ENCODE measurements at places on chromosomes 7 and 10. TPM values are rescaled to one million over a fixed set of nuclear protein-coding genes. Genes with fewer than 3 reads are reported as not detected.

CYP3A7 gene
- 0.34 TPM for total RNA-seq

GALNT17 gene
- total RNA-seq = 57.1 TPM

DNA sequence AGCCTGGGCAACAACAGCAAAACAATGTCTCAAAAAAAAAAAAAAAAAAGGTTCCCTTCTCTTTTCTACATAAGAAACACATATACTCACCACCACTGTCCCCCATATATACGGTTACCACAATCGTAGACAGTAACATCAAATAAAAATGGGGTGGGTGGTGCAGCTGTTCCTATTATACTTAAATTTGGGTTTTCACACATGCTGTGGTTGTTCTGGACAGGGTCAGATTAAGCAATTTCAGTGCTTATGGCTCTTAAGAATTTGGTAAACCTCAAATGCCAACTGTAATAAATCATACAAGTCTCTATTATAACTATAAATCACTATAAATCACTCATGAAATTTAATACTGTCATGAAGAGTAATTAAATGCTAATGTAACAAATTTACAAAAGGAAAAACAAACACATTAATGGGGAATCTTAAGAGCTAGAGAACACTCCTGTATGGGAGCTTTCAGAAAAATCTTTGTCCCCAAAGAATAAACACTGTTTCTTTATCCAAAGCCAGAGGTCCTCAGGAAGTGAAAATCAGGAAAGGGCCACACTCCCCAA, 143.6 kb downstream of the GLI3 start:
- DNase-seq = no peak
- H3K4me3 ChIP-seq = no peak overlapping the region
- H3K27ac ChIP-seq = no peak overlapping the region
- peaks cover 20% of the 10 kb centered on the region for H3K4me1 ChIP-seq
- no peaks in the 10 kb centered on the region for H3K27me3 ChIP-seq
- H3K36me3 ChIP-seq = no peaks in the 10 kb centered on the region

DNA sequence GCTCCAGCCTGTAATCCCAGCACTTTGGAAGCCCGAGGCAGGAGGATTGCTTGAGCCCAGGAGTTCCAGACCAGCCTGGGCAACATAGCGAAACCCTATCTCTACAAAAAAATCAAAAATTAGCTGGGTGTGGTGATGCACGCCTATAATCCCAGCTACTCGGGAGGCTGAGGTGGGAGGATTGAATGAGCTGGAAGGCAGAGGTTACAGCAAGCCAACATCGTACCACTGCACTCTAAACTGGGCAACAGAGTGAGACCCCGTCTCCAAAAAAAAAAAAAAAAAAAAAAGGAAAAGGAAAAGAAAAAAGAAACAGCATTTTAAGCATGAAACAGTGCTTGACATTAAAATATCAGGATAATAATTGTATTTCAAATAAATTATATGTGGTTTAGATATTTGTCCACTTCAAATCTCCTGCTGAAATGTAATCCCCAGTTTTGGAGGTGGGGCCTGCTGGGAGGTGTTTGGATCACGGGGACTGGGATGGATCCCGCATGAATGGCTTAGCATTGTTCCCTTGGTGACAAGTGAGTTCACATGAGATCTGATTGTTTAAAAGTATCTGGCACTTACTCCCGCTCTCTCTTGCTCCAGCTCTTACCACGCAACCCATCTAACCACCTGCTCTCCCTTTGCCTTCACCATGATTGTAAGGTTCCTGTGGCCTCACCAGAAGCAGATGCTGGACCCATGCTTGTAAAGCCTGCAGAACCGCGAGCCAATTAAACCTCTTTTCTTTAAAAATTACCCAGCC, 103.4 kb downstream of the SRPK2 start:
- no peak overlapping the region for H3K4me3 ChIP-seq
- DNase-seq = no peak
- H3K4me1 ChIP-seq = no peaks in the 10 kb centered on the region
- H3K27me3 ChIP-seq = no peaks in the 10 kb centered on the region
- no peaks in the 10 kb centered on the region for H3K36me3 ChIP-seq

VSTM2A gene
- total RNA-seq = not detected

- H3K36me3 ChIP-seq = no peaks in the 10 kb centered on the region
- H3K4me3 ChIP-seq = no peak overlapping the region
- H3K4me1 ChIP-seq = no peaks in the 10 kb centered on the region
- H3K27me3 ChIP-seq = no peaks in the 10 kb centered on the region
Observed at GRCh38 chr10:84743483-84743882, 415.1 kb downstream of the CCSER2 start.

OPTN gene
- 58.8 TPM for total RNA-seq

DNA sequence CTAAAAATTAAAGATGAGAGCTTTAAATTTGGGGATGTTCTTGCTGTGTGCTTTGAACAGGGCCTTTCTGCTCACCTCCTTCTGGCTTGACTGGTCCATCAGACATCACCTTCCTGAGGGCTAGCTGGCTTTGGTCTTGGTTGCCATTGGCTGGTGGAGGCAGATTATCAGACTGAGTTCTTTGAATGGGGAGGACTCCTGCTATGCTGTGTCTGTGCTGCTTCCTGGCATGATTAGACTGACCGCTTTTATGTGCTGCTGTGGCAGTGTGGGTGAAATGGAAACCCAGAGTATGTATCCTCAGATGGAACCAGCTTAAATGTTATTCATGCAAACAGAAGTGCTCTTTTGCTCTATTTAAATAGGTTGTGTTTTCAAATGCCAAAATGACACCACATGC, 341.6 kb downstream of the PCLO start:
- no peaks in the 10 kb centered on the region for H3K4me1 ChIP-seq
- no peaks in the 10 kb centered on the region for H3K27me3 ChIP-seq
- DNase-seq = no peak
- no peak overlapping the region for H3K27ac ChIP-seq
- no peak overlapping the region for H3K4me3 ChIP-seq
- H3K36me3 ChIP-seq = no peaks in the 10 kb centered on the region

GRCh38 chr7:78279032-78279431, 480.5 kb downstream of the PHTF2 start:
- no peaks in the 10 kb centered on the region for H3K36me3 ChIP-seq
- H3K27me3 ChIP-seq = no peaks in the 10 kb centered on the region
- H3K27ac ChIP-seq = no peak overlapping the region
- no peak for DNase-seq

DNA sequence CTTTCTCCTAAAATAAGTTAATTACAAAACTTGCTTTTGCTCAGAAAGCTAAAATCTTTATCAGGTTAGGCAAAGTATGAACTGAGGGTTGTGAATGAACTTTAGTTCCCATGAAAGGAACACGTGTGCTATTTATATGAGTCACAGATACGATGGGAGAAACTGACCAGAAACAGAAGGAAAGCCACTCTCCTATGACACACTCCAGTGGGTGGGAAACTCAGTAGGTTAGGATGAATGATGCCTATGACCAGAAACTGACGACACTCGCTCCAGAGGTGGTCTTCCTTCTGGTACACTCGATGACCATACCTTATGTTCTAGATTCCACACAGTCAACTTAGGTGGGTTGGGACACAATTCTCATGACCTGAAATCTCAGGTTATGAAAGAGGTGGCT, 215.7 kb upstream of the INHBA start:
- no peak for DNase-seq
- H3K36me3 ChIP-seq = no peaks in the 10 kb centered on the region
- no peaks in the 10 kb centered on the region for H3K27me3 ChIP-seq
- H3K4me3 ChIP-seq = no peak overlapping the region
- no peak overlapping the region for H3K27ac ChIP-seq

GRCh38 chr7:158611541-158611940, 23.9 kb upstream of the PTPRN2 start:
- no peaks in the 10 kb centered on the region for H3K4me1 ChIP-seq
- DNase-seq = no peak
- H3K4me3 ChIP-seq = no peak overlapping the region
- no peak overlapping the region for H3K27ac ChIP-seq

DNA sequence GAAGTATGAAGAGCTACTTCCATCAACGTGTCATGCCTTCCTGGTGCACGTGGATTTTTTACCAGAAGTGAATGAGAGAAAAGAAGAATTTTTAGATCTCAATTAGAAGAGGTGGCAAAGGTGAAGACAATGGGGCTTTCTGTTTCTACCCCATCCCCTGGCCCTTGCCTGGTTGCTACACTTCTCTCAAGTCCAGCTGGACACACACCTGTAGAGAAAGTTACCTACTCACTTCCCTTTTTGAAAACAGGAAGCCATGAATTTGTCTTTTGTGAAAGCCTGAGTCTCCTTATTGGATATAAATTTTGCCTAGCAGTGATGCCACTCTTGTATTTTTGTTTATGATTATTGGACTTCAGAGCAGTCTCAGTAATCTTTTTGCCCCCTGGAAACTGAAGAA, 142.9 kb upstream of the AKR1E2 start:
- DNase-seq = no peak
- no peaks in the 10 kb centered on the region for H3K27me3 ChIP-seq
- H3K4me3 ChIP-seq = no peak overlapping the region
- H3K4me1 ChIP-seq = peaks cover 2% of the 10 kb centered on the region

REEP3 gene
- 30.5 TPM for total RNA-seq

DNA sequence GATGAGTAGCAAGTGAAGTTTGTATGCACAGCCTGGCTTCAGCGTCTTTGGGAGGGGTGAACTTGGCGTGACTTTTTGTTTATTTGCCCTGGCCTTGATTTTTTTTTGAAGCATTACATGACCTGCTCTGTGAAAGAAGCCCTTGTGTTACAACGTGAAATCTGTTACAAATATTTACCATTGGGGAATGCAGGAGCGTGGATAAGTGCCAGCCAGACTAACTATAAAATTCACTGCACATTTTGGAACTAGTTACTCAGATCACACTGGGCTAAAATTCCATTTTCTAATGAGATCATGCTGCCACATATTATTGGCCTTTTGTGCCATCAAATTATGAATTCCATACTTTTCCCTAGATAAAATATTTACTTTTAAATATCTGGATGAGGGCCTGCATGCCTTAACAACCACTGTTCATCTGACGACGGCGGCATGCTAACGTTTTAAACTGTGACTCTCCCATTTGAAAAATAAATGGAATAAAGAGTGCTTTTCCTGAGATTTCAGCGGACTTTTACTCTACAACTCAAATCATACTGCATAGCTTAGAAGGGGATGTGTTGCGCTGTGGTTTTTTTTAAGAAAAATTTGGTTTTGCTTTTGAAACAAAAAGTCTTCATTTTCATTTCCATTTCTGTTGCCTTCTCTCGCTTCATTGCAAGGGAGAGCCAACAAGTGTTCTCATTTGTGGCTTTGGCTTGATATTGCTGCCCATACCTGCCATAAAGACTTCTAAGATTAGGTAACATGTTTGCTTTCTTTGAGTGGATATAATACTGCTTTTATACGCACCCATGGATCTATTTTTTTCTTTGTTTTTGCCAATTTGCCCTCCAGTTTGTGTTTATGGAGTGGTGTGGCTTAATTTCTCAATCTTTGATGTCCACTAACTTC, 352.2 kb downstream of the TFEC start:
- H3K36me3 ChIP-seq = no peaks in the 10 kb centered on the region
- no peaks in the 10 kb centered on the region for H3K4me1 ChIP-seq
- H3K4me3 ChIP-seq = no peak overlapping the region
- no peaks in the 10 kb centered on the region for H3K27me3 ChIP-seq
- peak; percentile 27 for DNase-seq

DNA sequence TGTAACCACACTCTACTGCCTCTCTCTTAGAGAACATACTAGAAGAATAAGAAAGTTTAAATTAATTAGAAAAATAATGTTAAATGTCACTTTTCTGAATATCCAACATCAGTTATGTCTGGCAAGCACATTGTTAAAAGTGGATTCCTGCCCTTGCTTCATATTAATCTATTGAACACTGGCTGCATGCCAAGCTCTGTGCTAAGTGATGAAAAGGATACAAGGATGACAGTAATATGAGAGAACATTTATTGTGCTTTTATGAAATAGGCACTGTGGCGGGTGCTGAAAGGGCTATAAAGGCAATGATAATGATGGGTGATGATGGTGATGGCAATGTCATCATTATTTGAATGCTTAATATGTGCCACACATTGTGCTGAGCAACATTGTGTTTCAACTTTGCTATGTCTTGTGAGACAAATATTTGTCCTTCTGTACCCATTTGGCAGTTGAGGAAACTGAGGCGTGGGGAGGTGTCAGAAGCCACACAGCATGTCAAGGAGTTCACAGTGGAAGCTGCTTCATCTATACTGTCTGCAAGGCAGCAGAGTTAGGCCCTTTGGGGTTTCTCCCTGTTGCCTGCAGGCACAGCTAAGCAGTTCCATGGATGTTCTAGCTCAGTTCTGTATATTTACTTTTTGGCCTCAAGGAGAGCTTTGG, 64.2 kb upstream of the RAPGEF5 start:
- no peak overlapping the region for H3K27ac ChIP-seq
- no peaks in the 10 kb centered on the region for H3K27me3 ChIP-seq
- H3K4me3 ChIP-seq = no peak overlapping the region
- DNase-seq = no peak
- H3K4me1 ChIP-seq = no peaks in the 10 kb centered on the region
- H3K36me3 ChIP-seq = no peaks in the 10 kb centered on the region

MRLN gene
- total RNA-seq = not detected

DNA sequence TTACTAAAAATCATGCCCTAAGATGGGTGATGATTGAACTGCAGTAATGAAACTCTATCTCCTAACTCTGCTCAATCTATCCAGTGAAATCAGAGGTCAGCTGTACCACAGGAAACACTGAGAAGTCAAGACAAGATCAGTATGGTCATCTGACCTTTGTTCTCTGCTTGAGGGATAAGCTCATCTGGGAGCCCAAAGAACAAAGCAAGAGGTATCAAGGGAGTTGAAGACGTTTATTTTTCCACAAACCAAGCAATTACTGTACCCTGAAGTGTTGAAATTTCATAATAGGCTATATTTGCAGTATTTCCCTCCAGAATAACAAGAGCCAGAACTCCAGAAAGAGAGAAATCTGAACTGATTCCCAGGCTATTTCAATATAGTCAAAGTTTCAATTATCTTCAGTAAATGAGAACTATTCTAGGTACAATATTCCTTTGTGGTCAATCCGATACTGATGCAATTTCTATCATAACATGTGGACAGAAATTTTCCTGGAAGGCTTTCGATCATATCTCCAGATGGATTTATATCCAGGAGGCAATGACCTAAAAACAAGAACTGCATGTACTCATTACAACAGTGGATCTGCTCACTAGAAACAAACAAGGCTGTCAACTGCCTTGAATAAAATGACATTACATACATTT, 345.3 kb downstream of the TNS3 start:
- H3K36me3 ChIP-seq = no peaks in the 10 kb centered on the region
- no peaks in the 10 kb centered on the region for H3K27me3 ChIP-seq
- no peak overlapping the region for H3K27ac ChIP-seq
- H3K4me3 ChIP-seq = no peak overlapping the region

DNA sequence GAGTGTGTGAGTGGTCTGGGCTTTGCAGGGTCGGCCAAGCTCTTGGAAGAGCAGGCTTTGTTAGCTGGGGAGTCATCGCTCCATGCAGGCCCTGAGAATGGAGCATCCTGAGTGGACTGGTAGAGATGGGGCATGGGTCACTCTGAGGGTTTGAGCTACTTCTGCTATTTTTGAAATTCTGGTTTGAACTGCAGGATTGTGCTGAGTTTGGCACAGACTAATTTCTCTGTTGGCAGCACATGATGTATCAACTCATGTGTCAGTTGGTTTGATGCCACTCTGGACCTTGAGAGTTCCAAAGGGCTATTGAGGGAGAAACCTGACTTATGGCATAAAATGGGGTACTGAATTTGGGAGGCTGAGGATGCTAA, 56.3 kb downstream of the LRMDA start:
- no peak overlapping the region for H3K27ac ChIP-seq
- H3K36me3 ChIP-seq = no peaks in the 10 kb centered on the region
- no peak for DNase-seq
- peaks cover 1% of the 10 kb centered on the region for H3K4me1 ChIP-seq
- H3K4me3 ChIP-seq = no peak overlapping the region
- H3K27me3 ChIP-seq = no peaks in the 10 kb centered on the region

PAPOLB gene
- total RNA-seq = 0.20 TPM
